ENCODE measurements at places on chromosomes 6 and 20.

DNA sequence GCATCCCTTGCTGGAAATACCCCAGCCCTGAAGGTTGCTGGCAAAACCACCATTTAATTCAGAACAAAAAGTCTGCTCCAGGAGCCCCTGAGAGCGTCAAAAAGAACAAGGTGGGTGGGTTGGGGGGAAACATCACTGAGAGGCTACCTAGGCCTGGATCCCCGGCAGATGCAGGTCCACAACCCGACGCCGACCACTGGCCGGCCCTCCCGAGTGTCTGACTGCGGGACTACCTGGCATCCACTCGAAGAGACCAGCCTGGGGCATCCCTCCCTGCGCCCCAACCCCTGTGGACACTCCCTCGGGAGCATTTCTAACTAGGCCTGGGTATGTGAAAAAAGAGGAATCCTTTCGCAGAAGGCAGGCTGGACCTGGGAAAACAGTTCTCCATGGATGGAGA, 47.2 kb downstream of the FAM209B start:
- DNase-seq, result no peak

GRCh38 chr20:11753155-11753554, 164.5 kb upstream of the BTBD3 start:
- DNase-seq, result no peak

DNA sequence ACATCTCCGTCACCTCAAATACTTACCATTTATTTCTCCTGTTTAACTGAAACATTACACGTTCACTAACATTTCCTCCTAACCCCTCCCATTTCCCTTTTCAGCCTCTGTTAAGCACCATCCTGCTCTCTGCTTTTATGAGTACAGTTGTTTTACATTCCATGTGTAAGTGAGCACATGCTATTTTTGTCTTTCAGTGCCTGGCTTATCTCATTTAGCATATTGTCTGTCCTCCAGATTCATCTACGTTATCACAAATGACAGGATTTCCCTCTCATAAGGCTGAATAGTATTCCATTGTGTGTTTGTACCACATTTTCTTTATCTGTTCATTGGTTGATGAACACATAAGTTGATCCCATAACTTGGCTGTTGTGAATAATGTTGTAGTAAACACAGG, 22.7 kb downstream of the TAF11 start:
- DNase-seq, result peak; percentile 36

- no peak for DNase-seq
Measured at GRCh38 chr6:169014211-169015197, 239.1 kb downstream of the THBS2 start.

GRCh38 chr20:48523191-48523995, 304.4 kb downstream of the PREX1 start:
- no peak for DNase-seq

GRCh38 chr6:85049282-85049681, 284.9 kb upstream of the TBX18 start:
- no peak for DNase-seq
